Purkinje cell (primary cell): ENCODE measurements at places on chromosomes 2 and 18. TPM values are rescaled to one million over a fixed set of nuclear protein-coding genes. Genes with fewer than 3 reads are reported as not detected.

The TUBA4B gene
- polyA plus RNA-seq = not detected in 2 replicates

The SLC4A5 gene
- not detected in 2 replicates for polyA plus RNA-seq

The GTF2A1L gene
- not detected in 2 replicates for polyA plus RNA-seq

The NMUR1 gene
- not detected in 2 replicates for polyA plus RNA-seq

The CHRNG gene
- polyA plus RNA-seq = not detected in 2 replicates

The CD8B gene
- not detected in 2 replicates for polyA plus RNA-seq

The CD8A gene
- polyA plus RNA-seq = 2.1 and 4.4 TPM in 2 replicates

The SLC23A3 gene
- polyA plus RNA-seq = not detected in 2 replicates

The TUBA3D gene
- 2.8 TPM in 1 of 2 replicates, not detected in the other for polyA plus RNA-seq

The MYO5B gene
- polyA plus RNA-seq = 0.17 and 0.38 TPM in 2 replicates

The GREB1L gene
- 1.4 and 5.0 TPM in 2 replicates for polyA plus RNA-seq

The MYO1B gene
- 8.6 and 9.1 TPM in 2 replicates for polyA plus RNA-seq

The TWIST2 gene
- not detected in 2 replicates for polyA plus RNA-seq

The CYP27A1 gene
- 2.8 and 3.6 TPM in 2 replicates for polyA plus RNA-seq

The REG3A gene
- polyA plus RNA-seq = not detected in 2 replicates

The IGFBP2 gene
- polyA plus RNA-seq = 2.2 TPM in 1 of 2 replicates, not detected in the other

The WDR54 gene
- polyA plus RNA-seq = 25.1 and 25.5 TPM in 2 replicates

The LIPG gene
- polyA plus RNA-seq = not detected in 2 replicates

The NBEAL1 gene
- polyA plus RNA-seq = 12.0 and 26.6 TPM in 2 replicates

The GLI2 gene
- polyA plus RNA-seq = 0.19 and 0.83 TPM in 2 replicates
